ENCODE measurements at places on chromosomes 11 and 22.
A peak's percentile ranks its signal among the peaks of the same experiment; 100 is the strongest.

GRCh38 chr11:123494195-123495050, 64.4 kb downstream of the GRAMD1B start:
- DNase-seq: no peak

DNA sequence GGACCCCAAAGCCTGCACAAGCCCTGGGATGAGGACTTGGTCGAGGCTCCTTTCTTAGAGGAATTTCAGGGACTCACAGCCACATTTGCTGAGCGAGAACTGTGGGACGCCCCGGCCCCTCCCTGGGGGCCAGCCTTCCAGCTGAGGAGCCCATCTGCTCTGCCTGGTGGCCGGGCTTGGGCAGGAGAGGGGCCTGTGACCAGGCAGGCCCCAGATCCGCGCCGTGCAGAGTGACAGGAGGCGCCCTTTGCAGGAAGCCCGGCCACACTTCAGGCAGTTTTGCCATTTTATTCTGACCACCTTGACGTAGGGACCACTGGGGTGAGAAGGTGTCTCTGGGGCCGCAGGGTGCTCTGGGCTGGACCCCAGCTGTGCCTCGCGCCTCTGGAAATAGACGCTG, 35.6 kb downstream of the TPCN2 start:
- DNase-seq: no peak

GRCh38 chr11:78801161-78801884, 226.7 kb upstream of the NARS2 start:
- DNase-seq: peak; percentile 33

GRCh38 chr11:106821826-106822225, 196.4 kb downstream of the GUCY1A2 start:
- DNase-seq: no peak

GRCh38 chr11:61773356-61773755, 19.0 kb downstream of the TMEM258 start:
- no peak for DNase-seq

- no peak for DNase-seq
These were observed 1038.5 kb downstream of the NTM start for GRCh38 chr11:132408877-132409276.

DNA sequence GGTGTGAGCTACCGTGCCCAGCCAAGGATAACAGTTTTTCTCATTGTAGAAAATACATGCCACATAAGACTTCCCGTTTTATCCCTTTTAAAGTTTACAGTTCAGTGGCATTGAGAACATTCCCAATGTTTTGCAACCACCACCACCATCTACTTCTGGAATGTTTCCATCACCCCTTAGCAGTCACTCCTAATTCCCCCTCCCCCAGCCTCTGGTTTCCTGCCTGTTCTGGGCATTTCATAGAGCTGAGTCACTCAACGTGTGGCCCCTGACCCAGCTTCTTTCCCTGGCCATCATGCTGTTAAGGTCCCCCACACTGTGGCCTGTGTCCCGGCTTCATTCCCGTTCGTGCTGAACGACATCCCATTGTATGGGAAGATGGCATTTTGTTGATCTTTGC, 30.7 kb downstream of the FGF4 start:
- DNase-seq: no peak

- DNase-seq: no peak
These were observed 159.2 kb downstream of the MSANTD4 start for GRCh38 chr11:105862736-105863367.

GRCh38 chr22:19566279-19567156, 42.3 kb upstream of the CLDN5 start:
- DNase-seq: no peak

DNA sequence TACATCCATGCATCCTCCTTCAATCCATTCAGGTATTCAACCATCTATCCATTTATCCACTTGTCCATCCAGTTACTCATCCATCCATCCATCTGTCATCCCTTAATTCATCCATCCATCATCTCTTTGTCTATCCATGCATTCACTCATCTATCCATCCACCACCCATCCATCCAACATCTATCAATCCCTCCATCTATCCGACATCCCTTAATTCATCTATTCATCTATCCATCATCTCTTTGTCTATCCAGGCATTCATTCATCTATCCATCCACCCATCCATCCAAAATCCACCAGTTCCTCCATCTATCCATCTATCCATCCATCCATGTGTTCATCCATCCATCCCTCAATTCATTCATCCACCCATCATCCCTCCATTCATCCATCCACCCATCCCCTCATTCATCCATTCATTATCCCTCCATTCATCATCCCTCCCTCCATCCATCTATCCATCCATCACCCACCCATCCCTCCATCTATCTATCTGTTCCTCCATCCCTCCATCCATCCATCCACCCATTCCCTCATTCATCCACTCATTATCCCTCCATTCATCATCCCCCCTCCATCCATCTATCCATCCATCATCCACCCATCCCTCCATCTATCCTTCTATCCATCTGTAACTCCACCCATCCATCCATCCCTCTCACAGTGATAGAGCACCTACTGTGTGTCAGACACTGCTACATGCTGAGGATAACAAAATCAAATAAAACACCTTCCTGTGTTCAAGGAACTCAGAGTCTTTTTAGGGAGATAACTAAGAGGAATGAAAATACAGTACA, 1.5 kb upstream of the MB start:
- no peak for DNase-seq

DNA sequence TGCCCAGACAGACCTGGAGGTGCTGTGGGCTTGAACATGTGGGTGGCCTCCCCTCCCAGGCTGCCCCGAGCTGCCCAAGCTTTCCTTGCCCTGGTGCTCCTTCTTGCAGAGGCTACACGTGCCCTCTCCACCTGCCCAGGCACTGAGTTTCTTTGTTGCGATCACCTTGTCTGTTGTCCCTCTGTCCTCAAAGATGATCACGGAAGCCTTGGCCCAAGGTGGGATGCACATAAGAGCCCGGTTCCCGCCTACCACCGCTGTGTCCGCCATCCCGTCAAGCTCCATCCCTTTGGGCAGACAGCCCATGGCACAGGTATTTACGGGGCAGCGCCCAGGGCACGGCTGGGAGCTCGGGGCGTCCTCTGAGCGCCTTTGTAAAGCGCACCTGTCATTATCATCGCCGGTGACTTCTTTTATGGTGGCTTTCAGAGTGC, 67.5 kb downstream of the MED15 start:
- DNase-seq: no peak

- DNase-seq: no peak
These were observed 12.4 kb downstream of the NRXN2 start for GRCh38 chr11:64710418-64711137.

- no peak for DNase-seq
These were observed 153.1 kb downstream of the DDX10 start for GRCh38 chr11:108817976-108818375.

GRCh38 chr11:98771791-98772190, 249.0 kb upstream of the CNTN5 start:
- no peak for DNase-seq

- DNase-seq: no peak
These were observed 40.0 kb downstream of the DUSP8 start for GRCh38 chr11:1532014-1532586.

GRCh38 chr22:40328546-40329456, 17.5 kb upstream of the ADSL start:
- no peak for DNase-seq

DNA sequence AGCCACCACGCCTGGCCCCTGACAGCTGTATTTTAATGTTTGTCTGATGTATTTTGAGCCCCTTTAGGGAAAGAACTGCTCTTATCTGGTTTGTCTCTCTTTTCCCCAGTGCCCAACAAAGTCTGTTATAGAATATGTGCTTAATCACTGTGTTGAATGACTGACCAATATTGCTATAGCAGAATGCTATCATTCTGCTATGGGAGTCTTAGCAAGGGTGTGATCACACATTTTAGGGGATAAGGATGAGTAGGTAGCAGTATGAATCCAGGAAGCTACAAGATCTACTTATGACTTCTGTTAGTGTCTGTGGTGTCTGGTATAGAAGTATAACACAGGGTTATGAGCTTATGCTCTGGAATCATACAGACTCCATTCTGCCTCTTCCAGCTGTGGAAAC, 117.5 kb upstream of the RRM1 start:
- DNase-seq: no peak

- DNase-seq: no peak
These were observed 256.3 kb downstream of the DDX10 start for GRCh38 chr11:108921211-108921610.

GRCh38 chr11:67345920-67346819, 7.2 kb downstream of the POLD4 start:
- DNase-seq: no peak

Data from CD4-positive, alpha-beta T cell treated with Interferon gamma for 1 hour (primary cell).